BJ (cell line): ENCODE measurements at places on chromosomes 2 and 18. TPM values are rescaled to one million over a fixed set of nuclear protein-coding genes. Genes with fewer than 3 reads are reported as not detected.

DNA sequence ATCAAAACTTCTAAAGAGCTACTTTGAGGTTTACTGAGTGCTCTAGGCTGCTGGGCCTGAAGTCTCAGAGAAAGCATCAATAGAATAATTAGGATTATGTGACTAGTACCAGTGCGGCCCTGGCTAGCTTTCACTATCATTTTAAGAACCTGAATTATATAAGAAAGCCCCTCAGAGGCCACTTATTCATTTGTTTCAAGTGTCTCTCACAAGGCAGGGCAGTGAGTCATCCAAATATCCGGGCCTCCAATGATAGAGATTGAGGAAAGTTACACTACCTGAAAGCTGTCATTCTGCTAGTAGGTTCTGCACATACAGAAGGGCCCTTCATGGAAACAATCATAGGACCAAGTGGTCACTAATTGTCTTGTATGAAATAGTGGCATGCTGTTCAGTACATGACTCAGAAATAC is 193.1 kb downstream of the L3MBTL4 start:
- DNase-seq = no peak

GRCh38 chr2:166917415-166917814 is 29.1 kb downstream of the XIRP2 start:
- DNase-seq = no peak

DNA sequence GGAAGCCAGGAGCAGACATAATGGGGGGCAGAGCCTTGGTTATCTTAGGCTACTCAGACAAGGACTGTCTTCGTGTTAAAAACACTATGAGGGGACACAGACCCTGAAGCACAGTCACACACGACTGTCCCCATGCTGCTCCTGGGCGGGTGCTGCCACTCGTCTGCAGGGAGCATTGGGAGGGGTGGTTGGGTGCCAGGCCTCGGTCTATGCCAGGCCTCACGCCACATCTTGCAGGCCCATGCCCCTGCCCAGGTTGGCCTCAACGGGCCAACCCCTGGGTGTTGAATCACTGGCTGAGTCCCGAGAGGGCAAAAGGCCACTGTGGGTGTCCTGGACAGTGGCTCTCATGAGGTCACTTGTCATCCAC is 97.9 kb downstream of the USP40 start:
- DNase-seq = no peak

DNA sequence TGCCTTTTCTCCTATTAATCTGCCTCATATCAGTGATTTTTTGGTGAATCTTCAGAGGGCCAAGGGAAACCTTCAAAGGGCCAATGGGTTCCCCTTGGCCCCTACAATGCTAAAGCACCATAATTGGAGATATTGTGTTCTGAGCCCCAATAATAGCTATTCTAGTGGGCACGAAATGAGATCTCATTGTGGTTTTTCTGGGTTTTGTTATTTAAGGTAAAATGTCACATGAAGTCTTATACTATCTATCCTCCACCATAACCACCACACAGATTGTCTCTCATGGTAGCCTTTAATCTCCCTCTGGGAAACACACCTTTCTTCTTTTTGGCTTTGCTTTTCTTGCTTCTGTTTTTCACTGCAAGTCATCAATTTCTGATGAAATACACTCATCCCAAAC is 152.8 kb downstream of the B3GNT2 start:
- DNase-seq = no peak

- DNase-seq = no peak
These were observed 61.3 kb downstream of the ZBTB7C start for GRCh38 chr18:48347756-48348326.

DNA sequence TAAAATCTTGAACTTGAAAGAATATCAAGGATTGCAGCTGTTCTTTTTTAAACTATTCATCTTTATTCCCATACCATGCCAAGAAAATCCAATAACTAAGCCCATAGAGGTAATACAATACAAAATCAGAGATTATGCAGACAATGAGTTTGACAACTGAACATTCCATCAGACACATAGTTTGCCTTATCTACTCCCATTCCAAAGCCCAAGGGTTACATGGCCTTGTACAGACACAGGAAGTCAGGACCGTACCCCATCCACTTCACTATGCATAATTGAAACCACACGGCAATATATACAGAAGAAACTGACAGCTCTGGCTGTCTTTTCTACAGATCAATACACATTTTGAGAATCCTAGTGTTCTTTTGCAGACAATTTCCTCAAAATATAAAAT is 181.3 kb downstream of the TMX3 start:
- DNase-seq = no peak

- no peak for DNase-seq
These were observed 393.8 kb upstream of the LYPD1 start for GRCh38 chr2:133063775-133064174.

GRCh38 chr2:186879312-186879711 is 30.3 kb upstream of the ZSWIM2 start:
- no peak for DNase-seq

DNA sequence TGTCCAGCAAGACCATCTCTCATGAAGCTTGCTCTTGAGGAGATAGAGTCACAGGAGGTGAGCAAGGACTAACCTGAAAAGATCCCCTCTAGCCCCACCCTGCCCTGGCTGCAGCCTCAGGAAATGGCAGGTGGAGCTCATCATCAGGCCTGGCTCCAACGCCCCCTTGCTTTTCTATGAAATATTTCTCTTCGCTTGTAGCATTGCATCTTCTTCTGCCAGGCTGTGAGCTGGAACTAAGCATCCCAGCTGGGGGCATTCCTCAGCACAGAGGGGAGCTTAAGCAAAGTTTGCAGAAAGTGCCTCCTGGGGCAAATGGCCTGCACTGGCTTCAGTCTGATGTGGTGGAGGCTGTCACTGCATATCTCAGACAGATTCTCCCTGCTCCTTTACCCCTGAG is 90.1 kb upstream of the LGALSL start:
- no peak for DNase-seq

- DNase-seq = peak; percentile 92
These were observed 70.2 kb downstream of the TMEFF2 start for GRCh38 chr2:192124571-192124970.

DNA sequence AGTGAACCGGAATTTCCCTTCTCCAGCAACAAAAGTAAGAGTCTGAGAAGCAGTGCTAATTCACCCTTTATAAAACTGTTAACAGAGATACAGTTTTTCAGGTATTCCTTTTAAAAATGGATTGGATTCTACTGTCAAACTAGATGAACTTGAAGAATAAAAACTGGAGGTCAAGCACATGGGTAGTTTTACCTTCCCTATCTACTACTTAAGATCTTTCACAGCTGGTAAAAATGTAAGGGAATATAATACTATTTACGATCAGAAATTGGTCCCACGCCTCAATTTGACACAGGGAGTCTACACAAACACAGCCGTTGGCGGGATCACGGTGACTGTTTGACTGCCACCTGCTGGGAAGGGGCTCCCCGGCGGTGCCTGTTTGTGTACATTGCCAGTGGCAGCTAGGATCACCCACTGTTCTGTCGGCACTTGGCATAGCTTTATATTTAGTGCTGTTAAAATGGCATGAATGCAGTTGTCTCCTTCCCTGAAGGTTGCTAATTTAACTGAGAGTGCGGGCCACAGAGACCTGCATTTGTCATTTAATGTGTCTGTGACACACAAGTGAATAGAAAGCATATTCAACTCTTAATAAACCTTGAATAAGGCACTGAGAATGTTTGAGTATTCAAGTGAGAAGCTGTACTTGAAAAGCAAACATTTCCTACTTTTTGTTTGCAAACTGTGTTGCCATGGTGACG is 59.5 kb downstream of the ABCG8 start:
- no peak for DNase-seq

GRCh38 chr2:174493549-174494331 is 6.9 kb upstream of the GPR155 start:
- DNase-seq = no peak

GRCh38 chr2:127651971-127652550 is 6.1 kb downstream of the GPR17 start:
- no peak for DNase-seq

- no peak for DNase-seq
These were observed 476.0 kb downstream of the EIPR1 start for GRCh38 chr2:2901384-2902345.

- DNase-seq = no peak
These were observed 468.4 kb upstream of the HNRNPA3 start for GRCh38 chr2:176744146-176744545.

- no peak for DNase-seq
These were observed 22.0 kb upstream of the STPG4 start for GRCh38 chr2:47177043-47177565.

DNA sequence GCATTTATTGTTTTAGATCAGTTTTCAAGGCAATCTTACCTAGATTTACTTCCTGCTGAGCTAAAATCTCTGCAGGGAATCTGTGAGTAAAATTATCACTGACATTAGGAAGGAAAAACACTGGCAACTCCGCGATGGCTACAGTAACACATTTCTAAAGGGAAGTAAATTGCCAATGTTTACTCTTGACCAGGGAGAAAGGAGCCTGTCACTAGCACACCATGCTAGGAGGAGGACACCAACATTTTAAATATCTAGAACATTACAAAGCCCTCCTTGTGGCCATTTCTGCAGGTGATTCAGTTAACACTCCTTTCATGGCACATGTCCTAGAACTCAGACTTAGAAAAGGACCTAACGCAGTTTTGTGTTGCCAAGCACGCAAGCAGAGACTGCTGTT is 58.4 kb downstream of the TCF4 start:
- DNase-seq = no peak

The MC2R gene
- polyA plus RNA-seq = not detected in 2 replicates

The RGPD4 gene
- 0.04 TPM in 1 of 2 replicates, not detected in the other for polyA plus RNA-seq

The CDK15 gene
- polyA plus RNA-seq = 8.2 and 11.4 TPM in 2 replicates

The AMER3 gene
- not detected in 2 replicates for polyA plus RNA-seq

The ARHGAP28 gene
- polyA plus RNA-seq = 5.3 and 9.5 TPM in 2 replicates
